ENCODE measurements at places on chromosomes 5 and 9.

DNA sequence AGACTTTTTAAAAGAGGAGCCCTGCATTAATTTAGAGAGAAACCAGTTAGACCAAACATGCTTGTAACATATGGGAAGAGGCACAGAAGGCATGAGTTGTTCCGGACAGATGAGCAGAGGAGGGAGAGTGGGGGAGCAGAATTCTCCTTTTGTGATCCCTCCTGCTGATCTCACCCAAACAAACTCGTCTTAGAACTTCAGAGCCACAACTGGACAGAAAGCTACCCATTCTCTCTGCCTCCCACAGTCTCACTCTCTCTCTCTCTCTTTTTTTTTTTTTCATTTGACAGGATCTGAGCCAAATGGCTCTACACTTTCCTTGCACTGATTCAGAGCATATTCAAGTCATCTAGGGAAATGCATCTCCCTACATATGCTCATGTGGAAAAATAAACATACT lies 196.0 kb upstream of the PAPPA start:
- DNase-seq = no peak

GRCh38 chr9:95139126-95139525 lies 178.4 kb downstream of the FANCC start:
- DNase-seq = no peak

DNA sequence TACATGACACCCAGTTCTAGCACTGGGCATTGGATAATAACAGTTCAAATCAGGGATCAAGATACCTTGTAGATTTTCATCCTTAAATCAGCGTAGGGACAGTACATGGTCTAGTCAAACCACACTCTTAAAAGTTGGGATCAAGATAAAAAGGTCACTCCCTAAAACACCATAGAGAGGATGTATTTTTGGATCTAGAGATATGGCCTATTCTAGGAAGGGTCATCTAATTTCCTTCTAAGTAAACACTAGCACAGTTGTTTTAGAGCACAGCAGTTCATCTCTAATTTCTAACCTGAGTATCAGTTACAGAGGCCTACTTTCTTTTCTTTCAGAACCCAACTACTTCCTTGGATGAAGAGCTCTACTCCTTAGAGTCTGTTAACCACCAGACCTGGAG lies 166.4 kb upstream of the GRIN3A start:
- no peak for DNase-seq

- DNase-seq = peak; percentile 82
Measured at GRCh38 chr5:157548513-157549282, 26.9 kb downstream of the ADAM19 start.

DNA sequence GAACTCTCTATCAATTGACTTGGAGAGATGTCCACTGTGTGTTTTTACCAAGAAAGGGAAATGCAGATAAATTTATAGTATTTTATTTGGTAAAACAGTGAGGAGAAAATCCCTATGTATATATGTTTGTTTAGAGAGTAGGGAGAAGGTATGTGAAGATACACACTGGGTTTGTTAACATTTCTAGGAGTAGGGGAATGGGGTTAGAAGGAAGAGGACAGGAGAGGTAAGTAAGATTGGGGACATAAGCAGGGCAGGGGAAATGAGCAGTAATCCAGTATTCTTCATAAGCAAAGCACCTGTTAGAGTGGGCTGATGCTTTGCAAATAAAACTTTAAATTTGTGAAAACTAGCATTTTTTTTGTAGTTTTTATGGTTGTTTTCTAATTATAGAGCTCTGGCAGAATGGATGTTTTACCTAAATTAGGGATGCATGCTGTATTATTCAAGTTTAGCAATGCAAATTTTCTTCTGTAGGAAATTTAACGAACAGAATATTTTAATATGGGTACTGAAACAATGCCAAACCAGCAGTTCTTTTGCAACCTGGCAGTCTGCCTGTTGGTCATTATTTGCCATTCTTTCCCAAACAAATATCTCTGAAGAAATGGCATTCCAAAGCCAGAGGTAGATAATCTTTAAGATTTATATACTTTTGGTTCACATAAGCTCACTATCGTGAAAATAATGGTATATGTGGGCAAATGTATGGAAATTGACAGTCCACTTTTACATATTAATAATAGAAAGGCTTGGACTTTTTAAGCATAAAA lies 19.4 kb upstream of the DCP2 start:
- DNase-seq = no peak

DNA sequence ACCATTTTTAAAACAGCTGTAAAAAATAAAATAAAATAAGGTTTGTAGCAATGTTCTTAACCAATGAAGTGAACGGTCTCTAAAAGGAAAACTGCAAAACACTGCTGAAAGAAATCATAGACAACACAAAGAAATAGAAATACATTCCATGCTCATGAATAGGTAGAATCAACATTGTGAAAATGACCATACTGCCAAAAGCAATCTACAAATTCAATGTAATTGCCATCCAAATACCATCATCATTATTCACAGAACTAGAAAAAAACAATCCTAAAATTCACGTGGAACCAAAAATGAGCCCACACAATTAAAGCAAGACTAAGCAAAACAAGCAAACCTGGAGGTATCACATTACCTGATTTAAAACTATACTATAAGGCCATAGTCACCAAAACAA lies 67.6 kb upstream of the RGMB start:
- no peak for DNase-seq

GRCh38 chr5:59042201-59043055 lies 459.6 kb downstream of the RAB3C start:
- peak; percentile 82 for DNase-seq

DNA sequence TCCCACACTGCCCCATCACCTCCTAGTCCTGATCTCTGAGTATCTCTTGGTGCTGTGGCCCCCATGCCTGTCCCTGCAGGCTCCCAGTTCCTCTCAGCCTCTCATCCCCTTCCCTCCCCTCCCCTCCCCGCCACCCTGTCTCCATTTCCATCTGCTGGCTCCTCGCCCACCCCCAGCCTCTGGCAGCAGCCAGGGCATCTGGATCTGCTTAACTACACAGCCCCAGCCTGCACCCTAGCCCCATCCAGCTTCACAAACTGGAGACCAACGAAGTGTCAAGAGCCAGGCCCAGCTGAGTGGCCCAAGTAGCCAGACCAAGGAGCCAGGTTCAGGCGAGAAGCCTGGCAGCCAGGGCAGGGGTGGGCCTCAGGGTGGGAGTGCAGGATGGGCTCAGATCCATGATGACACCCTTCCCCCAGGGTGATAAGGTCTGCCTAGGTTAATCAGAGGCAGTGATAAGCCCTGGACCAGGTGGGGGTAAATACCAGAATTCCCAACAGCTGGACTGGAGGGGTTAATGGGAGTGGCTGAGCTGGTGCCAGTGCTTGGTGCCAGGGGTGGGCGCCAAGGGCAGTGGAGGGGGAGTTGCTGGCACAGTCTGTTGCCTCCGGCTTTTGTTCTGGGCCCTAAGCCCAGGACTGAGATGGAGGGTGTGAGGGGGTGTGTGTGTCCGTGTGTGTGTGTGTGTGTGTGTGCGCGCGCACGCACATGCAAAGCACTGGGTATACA lies 2.5 kb downstream of the IL11RA start:
- DNase-seq = no peak

GRCh38 chr9:13383216-13383615 lies 103.7 kb upstream of the MPDZ start:
- no peak for DNase-seq

DNA sequence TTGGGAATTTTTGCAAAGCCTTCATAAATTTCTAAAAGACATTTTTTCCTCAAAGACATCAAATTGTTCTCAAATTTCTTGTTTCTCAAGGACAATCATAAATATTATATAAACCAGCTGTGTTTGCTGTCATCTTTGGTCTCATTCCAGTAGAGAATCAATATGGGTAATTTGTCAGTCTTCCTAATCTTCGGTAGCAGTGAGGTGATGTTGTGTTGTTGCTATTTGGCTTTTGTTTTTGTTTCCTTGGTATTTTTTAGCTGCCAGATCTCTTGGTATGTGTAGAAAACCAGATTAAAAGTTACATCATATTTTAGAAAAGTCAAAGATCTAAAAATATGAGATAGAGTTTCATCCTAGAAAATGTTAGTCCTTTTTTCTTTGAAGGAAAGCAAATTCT lies 87.5 kb downstream of the CAMK4 start:
- no peak for DNase-seq

DNA sequence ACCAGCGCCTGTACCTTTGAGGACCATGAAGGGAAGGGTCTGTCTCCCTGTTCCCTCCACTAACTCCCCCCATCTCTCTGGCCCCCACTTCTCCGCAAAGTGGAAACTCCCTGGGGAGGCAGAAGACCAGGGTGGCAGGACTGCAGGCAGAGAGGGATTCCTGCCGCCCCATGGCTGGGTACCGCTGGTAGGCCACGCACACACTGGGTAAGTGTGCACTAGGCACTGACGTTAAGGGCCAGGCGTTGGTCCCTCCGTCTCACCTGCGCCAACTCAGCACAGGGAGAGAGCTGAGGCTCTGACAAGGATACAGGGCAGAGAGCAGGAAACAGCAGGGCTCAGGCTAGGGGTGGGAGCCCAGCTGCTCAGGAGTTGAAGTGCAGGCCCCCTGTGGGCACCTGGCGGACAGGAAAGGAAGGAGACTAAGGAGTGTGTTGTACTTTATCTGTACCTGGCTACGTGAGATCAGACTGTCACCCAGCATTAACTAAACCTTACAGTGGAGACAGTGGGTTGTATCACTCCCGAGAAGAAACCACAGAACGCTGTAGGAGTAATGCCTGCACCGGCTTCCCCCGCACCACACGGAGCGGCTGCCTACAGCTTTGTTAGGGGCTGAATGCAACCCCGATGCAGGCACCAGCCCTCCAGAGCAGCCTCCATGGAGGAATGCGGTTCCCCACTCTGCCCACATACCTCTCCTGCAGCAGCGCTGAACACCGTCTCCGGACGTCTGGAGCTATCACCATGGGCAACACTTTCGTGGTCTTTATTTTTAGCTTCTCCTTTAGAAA lies 34.2 kb upstream of the CLPTM1L start:
- no peak for DNase-seq

DNA sequence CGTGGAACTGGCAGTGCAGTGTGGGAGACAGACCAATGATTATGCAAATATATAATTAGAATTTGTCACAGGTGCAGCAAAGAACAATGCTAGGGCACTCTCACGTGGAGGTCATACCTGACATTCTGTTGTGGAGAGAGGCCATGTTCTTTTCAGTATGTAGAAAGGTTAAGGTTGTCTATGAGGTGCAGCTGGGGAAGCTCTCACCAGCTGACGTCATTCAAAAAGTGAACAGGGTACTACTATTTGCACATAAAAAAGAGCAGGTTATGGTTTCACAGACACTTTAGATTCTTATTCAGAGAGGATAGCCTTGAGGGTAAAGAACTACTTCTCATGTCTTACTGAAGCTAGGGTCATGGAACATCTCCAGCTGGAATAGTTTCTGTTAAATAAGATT lies 19.1 kb downstream of the SH3GL2 start:
- no peak for DNase-seq

GRCh38 chr5:132272311-132273210 lies 15.1 kb downstream of the PDLIM4 start:
- DNase-seq = no peak

All from Daoy (cell line).